GDM1 (cell line): ENCODE measurements at places on chromosomes 11 and 22.

GRCh38 chr11:110907629-110908028 is 195.4 kb upstream of the ARHGAP20 start:
- DNase-seq = peak; percentile 37

DNA sequence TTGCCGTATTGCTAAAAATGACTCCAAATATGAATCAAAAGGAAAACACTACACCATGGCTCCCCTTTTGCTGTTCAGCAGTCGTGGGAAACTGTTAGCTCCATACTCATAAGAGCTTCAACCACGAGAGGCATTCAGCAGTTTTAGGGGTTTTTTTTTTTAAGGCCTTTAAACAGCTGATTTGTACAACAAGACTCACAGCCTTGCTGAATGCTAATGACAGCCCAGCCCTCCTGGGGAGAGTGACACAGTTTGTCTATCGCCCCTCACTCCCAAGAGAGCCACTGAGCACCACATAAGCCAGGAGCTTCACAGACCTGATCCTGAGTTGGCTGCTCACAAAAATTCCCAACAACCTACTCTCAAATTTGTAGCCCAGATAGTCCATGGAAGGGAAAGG is 32.4 kb downstream of the GALNT18 start:
- DNase-seq = no peak

DNA sequence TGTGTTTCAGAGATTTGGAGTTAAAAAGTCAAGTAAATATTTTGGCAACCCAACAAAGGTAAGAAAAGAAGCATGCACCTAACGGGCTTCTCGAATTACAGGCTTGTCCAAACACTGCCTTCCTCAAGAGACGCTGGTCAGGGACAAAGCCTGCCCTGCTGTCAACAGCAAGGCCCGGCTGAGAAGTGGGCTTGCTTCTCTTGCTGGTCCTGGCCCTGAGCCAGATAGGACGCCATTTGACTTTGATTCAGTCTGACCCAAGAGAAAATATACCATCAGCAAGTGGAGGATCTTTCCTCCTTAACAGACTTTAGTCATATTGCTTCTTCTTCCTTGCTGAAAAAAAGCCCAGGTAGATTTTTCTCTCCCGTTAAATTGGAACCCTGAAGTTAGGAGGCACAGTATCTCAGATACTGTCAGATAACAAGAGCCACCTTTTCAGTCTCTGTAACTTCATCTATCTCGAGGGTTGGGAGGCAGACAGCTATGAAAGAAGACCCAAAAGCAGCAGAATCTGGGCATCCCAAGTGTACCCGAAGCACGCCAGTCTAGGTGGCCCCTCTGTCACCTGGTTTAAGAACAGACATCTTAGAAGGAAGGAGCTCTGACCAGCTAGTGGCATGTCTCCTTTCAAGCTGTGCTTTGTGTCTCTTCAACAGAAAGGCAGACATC is 57.5 kb downstream of the C22orf31 start:
- DNase-seq = no peak

DNA sequence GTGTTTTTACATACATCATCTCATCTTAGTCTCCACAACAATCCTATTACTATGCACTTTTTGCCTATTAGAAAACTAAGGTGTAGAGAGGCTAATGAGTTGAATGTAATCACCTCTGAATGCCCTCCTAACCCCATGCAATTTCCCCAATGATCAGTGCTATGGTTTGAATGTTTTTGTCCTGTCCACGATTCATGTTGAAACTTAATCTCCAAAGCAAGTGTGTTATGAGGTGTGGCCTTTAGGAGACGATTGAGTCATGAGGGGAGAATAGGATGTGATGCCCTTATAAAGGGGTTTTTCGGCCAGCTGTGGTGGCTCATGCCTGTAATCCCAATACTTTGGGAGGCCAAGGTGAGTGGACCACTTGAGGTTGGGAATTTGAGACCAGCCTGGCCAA is 2.0 kb upstream of the CCDC73 start:
- DNase-seq = no peak

DNA sequence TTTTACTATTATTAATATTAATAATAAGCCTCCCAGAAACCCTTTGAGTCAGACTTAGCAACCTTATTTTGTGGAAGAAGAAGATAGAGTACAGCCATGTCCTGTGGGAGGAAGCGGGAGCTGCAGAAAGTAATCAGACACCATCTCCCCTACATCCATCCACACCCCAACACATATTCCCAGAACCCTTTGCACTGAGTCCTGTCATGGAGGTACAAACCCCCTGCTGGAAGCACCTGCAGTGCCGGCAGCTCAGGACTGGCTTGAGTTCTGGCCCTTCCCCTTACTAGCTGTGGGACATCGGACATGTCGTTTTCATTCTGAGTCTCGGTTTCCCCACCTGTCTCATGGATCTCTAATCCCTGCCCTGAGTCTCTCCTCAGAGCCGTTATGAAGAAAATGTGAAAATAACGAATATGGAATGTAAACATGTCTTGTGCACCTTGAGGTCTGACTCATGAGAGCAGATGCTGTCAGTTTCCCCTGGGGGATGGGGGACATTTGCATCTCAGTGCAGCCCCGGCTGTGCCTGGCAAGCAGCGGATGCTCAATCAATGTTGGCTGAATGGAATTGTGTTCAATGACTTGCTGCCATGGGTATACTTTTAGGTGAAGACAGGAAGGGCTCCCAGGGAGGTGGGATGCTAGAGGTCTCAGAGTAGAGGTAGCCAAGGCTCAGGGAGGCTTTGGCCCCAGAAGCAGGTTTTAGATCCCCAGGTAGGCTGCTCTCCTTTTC is 45.4 kb downstream of the TP53I11 start:
- no peak for DNase-seq

DNA sequence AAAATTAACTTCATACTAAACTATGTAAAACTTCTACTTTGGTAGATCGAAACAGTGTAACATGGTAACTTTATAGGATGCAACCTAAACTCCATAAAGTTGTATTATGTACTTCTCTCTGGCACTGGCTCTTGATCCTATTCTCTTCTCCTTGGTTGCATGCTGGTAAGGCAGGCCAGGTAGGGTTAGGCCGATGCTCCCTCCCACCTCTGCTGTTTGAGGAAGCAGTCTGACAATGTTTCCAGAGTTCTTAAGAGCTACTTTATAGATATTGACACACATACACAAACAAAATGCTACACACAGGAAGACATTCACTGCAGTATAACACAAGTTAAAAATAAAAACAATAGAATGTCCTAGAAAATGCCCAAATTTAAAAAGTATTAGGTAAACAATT is 22.5 kb downstream of the CTSC start:
- DNase-seq = no peak
